ENCODE measurements at places on chromosomes 13 and 19.
A peak's percentile ranks its signal among the peaks of the same experiment; 100 is the strongest.

DNA sequence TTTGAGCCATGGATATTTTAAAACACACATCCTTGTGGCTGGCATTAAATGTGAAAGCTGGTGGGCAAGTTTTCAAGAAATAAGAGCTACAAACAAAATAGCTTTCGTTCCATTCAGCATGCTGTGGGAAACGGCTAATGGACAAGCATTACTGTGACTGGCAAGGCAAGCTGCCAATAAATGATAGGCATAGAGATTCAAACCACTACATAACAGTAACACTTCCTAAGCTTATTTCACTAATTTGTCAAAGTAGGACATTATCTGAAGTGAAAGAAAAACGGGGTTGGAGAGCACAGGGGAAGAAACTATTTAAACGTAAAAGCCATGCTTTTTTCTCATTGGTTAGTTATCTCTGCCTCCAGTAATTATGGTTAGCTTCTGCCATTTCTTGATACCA is 26.0 kb downstream of the OBI1 start:
- no peak for DNase-seq

GRCh38 chr19:1252221-1252820 is 3.9 kb downstream of the MIDN start:
- DNase-seq: no peak

GRCh38 chr19:14472202-14472938 is 2.8 kb downstream of the PTGER1 start:
- no peak for DNase-seq

GRCh38 chr19:29702161-29702962 is 12.7 kb downstream of the C19orf12 start:
- DNase-seq: no peak

GRCh38 chr13:49711218-49711863 is 20.1 kb upstream of the EBPL start:
- DNase-seq: no peak

GRCh38 chr13:21435687-21436151 is 23.4 kb downstream of the ZDHHC20 start:
- DNase-seq: no peak

DNA sequence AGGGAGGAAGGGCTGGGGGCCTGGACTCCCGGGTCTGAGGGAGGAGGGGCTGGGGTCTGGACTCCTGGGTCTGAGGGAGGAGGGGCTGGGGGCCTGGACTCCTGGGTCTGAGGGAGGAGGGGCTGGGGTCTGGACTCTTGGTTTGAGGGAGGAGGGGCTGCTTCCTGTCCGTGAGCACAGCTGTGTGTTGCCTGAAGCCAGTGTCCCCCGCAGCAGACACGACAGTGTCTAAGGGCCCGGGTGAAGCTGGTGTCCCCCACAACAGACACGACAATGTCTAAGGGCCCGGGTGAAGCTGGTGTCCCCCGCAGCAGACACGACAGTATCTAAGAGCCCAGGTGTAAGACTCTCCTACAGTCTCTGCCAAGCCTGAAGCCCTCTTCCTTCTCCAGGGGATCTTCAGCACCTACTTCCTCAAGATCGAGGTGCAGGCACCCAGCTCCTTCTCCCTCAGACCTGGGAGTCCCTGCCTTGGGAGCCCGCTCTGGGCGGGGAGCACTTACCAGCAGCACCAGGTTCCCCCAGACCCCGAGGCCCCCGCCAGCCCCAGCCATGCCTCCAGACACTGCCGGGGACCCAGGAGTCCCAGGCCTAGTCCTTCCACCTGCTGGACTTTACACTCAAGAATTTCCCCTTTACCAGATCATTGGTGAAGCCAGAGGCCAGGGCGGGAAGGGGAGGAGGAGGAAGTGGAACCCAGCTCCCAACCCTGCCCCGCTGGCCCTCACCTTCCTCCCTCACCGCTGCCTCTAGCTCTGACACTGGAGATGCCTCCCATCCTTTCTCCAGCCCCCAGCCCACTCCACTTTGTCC is at the start of gene PTPRH:
TSS of gene PTPRH (minus strand) at position 622 of the 813 bp plus-strand sequence. CDS start at position 554, 68 bp downstream.
- no peak for DNase-seq

GRCh38 chr19:11479090-11479897 is 1.6 kb downstream of the ELAVL3 start:
- DNase-seq: no peak

GRCh38 chr19:2728783-2729387 is 7.7 kb upstream of the DIRAS1 start:
- DNase-seq: no peak

DNA sequence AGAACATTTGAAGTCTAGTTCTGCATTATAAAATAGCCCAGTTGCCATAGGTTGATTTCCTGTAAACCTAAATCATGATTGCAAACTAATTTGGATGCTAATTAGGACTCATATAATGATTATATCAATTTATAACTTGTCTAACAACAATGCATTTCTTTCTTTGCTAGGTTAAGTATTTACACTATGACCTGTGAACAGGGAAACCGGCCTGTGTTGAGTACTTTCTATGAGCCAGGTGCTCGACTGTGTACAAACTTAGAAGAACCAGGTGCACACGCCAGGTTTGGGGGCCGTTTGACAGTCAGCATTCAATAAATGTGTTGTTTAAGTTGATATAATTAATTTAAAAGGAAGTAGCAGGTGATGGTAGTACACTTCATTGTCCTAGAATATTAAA is 203.1 kb downstream of the TM9SF2 start:
- no peak for DNase-seq

- DNase-seq: no peak
Measured at GRCh38 chr19:1343041-1343440, 40.7 kb upstream of the NDUFS7 start.

DNA sequence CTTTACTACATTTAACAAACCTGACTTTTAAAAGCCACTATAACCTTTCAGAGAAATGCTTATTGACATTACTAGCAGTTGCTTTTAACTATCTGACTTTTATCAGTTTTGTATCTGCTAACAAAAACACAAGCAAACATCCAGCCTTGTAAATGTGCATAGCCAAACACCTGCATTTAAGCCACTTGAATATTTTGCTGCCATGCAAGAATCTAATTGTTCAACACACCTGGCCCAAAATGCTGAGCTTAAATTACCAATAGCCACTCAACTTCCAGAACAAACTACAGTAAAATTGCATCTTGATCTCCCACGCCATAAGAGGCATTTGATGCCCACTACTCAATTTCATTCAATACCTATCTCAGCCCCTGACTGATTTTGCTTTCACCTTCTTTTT is 9.3 kb downstream of the ZIC5 start:
- DNase-seq: peak; percentile 44

DNA sequence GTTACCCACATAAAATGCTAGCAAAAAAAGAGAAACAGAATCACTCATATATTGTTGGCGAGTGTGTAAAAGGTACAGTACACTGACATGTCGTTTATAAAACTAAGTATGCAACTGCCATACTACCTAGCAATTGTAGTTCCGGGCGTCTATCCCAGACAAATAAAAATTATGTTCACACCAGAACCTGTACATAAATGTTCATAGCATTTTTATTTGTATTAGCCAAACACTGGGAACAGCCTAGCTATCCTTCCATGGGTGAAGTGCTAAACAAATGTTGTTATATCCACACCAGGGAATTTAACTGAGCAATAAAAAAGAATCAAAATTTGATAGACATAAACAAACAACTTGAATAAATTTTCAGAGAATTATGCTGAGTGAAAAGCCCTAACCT is 28.9 kb upstream of the POSTN start:
- DNase-seq: no peak

GRCh38 chr13:76383676-76384461 is 502.3 kb downstream of the KCTD12 start:
- DNase-seq: no peak

- no peak for DNase-seq
Measured at GRCh38 chr19:19053508-19054314, 10.1 kb upstream of the SLC25A42 start.

GRCh38 chr13:33696530-33696929 is 121.4 kb upstream of the RFC3 start:
- no peak for DNase-seq

DNA sequence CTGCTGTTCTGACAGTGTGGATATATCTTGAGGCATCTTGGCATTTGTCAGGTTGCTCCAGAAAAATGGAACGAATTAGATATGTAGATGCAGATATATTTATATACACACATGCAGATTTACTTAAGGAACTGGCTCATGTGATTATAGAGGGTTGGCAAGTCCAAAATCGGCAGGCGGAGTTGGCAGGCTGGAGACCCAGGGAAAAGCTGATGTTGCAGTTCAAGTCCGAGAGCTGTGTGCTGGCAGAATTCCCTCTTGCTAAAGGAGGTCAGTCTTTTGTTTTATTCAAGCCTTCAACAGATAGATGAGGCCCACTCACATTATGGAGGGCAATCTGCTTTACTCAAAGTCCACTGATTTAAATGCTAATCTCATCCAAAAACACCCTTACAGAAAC is 24.4 kb upstream of the CSNK1A1L start:
- no peak for DNase-seq

DNA sequence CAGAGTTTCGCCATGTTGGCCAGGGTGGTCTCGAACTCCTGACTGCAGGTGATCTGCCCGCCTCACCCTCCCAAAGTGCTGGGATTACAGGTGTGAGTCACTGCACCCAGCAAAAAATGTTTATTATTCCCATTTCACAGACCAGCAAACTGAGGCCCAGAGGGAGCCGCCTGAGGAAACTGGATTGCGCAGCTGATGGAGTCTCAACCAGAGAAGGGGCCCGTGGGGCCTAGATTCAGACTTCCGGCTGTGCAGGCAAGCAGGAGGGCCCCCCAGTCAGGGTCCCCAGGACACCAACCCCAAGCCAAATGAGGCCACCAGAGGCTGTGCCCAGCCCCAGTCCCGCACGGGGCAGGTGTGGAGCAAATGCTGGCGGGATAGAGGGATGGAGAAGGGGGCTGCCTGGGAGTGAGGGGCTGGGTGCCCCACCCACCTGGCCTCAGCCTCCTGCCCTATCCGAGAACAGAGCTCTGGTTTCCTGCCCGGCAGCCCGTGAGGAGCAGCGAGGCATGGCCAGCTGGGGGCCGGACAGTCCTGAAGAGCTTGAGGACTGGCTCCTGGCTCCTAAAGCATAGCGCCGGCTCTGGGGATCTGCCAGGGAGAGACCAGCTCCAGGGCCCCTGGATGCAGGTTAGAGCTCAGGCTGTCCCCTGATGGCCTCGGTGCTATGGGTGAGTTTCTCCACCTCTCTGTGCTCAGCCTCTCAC is 22.0 kb downstream of the MISP start:
- no peak for DNase-seq

GRCh38 chr19:35209646-35210045 is 18.9 kb downstream of the FAM187B start:
- DNase-seq: no peak

DNA sequence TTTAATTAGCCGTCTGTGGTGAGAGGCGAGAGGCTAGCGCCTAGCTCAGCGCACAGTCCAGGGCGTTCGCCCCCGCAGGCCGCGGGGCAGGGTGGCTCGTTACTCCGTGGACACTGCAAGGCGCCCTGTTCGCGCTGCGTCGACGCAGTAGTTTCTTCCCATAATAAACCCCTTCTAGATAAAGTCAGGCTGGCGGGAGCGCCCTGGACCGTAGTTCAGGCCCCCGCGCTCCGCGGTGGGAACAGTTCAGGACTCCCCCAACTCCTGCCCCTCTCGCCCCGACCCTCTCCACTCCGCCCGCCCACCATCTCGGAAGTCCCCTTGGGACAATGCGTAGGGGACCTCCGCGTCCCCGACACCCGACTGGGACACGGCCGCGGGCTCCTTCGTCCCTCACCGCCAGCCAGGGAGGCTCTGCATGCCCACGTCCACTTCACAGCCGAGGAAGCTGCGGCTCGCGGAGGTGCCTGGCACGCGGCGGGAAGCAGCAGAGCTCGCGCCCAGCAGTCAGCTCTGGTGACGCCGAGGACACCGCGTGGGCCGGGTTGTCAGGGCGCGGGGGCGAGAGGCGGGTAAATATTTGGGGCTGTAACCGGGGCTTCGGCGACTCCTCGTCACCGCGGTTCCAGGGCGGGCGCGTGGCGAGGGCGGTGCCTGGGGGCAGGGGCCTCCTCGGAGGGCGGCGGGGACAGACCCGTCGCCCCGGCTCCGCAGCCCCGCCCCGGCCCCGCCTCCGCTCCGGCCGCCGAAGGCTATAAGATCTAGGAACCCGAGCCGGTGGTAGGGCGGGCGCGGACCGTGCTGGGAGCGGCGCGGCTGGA is at the start of gene RGCC:
TSS of gene RGCC (plus strand) at position 783 of the 821 bp plus-strand sequence. CDS start 158 bp downstream, outside the sequence.
- DNase-seq: no peak

- DNase-seq: no peak
Measured at GRCh38 chr19:32174386-32175113, 170.9 kb upstream of the ZNF507 start.

GRCh38 chr13:26011996-26012821 is 39.6 kb downstream of the SHISA2 start:
- no peak for DNase-seq

- peak; percentile 14 for DNase-seq
Measured at GRCh38 chr19:24033963-24034342, 53.0 kb upstream of the ZNF254 start.

DNA sequence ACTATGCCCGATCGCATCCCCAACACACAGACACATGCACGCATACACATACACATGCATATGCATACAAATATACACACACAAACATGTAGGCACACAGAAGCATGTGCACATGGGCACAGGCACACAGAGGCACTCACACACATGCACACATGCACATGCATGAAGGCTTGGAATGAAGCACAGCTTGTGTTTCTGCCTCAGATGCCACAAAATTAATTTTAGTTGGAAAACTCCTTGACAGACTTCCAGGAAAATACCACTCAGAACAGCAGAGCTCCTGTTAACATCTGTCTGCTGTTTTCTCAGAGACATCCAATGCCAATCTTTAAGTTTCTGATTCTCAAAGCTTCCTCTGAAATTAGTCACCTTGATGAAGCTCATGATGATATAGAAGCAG is 532.7 kb downstream of the RFC3 start:
- DNase-seq: no peak

DNA sequence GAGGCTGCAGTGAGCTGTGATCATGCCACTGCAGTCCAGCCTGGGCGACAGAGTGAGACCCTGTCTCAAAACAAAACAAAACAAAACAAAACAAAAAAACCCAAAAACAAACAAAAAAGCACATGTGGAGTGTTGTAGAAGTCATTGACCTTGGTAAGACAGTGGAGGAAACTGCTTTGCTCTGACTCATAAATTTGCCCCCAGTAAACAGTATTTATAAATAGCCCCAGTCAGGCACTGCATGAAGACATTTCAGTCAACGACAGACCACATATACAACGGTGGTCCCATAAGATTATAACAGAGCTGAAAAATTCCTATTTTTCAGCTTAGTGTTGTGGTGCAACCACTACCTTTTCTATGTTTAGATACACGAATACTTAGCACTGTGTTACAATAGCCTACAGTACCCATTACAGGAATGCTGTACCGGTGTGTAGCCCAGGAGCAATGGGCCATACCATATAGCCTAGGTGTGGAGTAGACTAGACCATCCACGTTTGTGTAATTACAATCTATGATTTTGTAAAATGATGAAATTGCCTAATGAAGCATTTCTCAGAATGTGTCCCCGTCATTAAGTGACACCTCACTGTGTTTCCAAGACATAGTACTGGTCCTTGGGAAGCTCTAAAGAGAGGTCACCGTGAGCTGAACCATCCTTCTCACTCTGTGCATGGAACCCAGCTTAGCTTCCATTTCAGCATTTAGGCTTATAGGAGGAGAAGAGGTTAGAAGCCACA is 1.1 kb downstream of the ARL11 start:
- DNase-seq: no peak

GRCh38 chr13:80379245-80379644 is 38.3 kb upstream of the SPRY2 start:
- DNase-seq: no peak

- no peak for DNase-seq
Measured at GRCh38 chr19:49357186-49357585, 5.0 kb downstream of the TEAD2 start.

GRCh38 chr13:46523972-46524752 is 28.8 kb upstream of the LRCH1 start:
- no peak for DNase-seq

- no peak for DNase-seq
Measured at GRCh38 chr13:29905845-29906244, 55.4 kb upstream of the UBL3 start.

Data from NCI-H187 (cell line).